A549 treated with RU486 at 1 μM for 4 hours (cell line): ENCODE measurements at places on chromosomes 2 and 18. TPM values are rescaled to one million over a fixed set of nuclear protein-coding genes. Genes with fewer than 3 reads are reported as not detected.

PIEZO2 gene
- total RNA-seq: 0.50 to 0.71 TPM (median 0.70 TPM) in 5 replicates

IL1RL1 gene
- total RNA-seq: 0.90 to 1.2 TPM (median 1.0 TPM) in 5 replicates

POTEI gene
- total RNA-seq: not detected in 5 replicates

RBMS1 gene
- total RNA-seq: 39.9 to 63.9 TPM (median 61.3 TPM) in 5 replicates

CCDC121 gene
- 2.4 to 4.2 TPM (median 3.2 TPM) in 5 replicates for total RNA-seq

ESCO1 gene
- total RNA-seq: 5.0 to 11.3 TPM (median 9.8 TPM) in 5 replicates

CCBE1 gene
- total RNA-seq: 9.2 to 13.7 TPM (median 9.7 TPM) in 5 replicates

ABCG8 gene
- not detected in 5 replicates for total RNA-seq

EPAS1 gene
- total RNA-seq: 91.4 to 119 TPM (median 109 TPM) in 5 replicates

RESP18 gene
- not detected in 5 replicates for total RNA-seq

ADRA2B gene
- total RNA-seq: 0.06 to 0.10 TPM (median 0.06 TPM) in 4 of 5 replicates, not detected in the other

PLB1 gene
- 1.1 to 2.6 TPM (median 1.9 TPM) in 5 replicates for total RNA-seq

POTEJ gene
- not detected in 5 replicates for total RNA-seq

FBXO41 gene
- 4.3 to 6.0 TPM (median 5.3 TPM) in 5 replicates for total RNA-seq

UGT1A8 gene
- total RNA-seq: 0.06 to 0.13 TPM in 2 of 5 replicates, not detected in the others

IMPA2 gene
- 47.3 to 69.1 TPM (median 62.8 TPM) in 5 replicates for total RNA-seq

KCNG2 gene
- total RNA-seq: not detected in 5 replicates

RTP5 gene
- not detected in 5 replicates for total RNA-seq

PLEK gene
- total RNA-seq: not detected in 5 replicates

CCDC85A gene
- 0.10 to 0.13 TPM (median 0.12 TPM) in 5 replicates for total RNA-seq

INO80D gene
- 0.88 to 2.1 TPM (median 1.8 TPM) in 5 replicates for total RNA-seq

IL1RL2 gene
- total RNA-seq: 0.05 TPM in 1 of 5 replicates, not detected in the others

PARD6G gene
- 2.0 to 4.1 TPM (median 2.9 TPM) in 5 replicates for total RNA-seq

FRZB gene
- 0.03 to 0.07 TPM in 2 of 5 replicates, not detected in the others for total RNA-seq

LRRTM4 gene
- not detected in 5 replicates for total RNA-seq

NRP2 gene
- total RNA-seq: 90.1 to 174 TPM (median 150 TPM) in 5 replicates

MRPS5 gene
- total RNA-seq: 74.0 to 77.7 TPM (median 76.6 TPM) in 5 replicates
